ENCODE measurements at places on chromosomes 1 and 21.

DNA sequence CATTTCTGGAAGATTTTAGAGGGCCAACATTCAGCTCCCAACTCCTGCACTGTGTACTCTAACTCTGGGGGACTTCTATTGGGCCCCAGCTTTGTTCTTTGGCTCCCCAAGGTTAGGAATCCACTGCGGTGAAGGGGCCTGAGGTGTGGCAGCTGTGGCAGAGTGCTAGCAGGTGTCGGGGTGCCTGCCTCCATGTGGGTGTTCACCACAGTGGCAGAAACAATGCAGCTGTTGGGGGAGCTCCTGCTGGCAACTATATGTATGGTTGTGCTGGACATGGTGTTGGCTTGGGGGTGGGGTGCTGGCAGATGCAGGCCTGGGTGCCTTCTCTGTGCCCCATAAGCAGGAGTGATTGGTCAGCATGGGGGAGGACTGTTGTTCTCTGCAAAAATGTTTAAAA is 95.5 kb downstream of the ST6GALNAC3 start:
- DNase-seq = no peak

GRCh38 chr1:8629241-8630091 is 188.0 kb downstream of the RERE start:
- no peak for DNase-seq

GRCh38 chr1:168731244-168731953 is 2.4 kb upstream of the DPT start:
- DNase-seq = no peak

DNA sequence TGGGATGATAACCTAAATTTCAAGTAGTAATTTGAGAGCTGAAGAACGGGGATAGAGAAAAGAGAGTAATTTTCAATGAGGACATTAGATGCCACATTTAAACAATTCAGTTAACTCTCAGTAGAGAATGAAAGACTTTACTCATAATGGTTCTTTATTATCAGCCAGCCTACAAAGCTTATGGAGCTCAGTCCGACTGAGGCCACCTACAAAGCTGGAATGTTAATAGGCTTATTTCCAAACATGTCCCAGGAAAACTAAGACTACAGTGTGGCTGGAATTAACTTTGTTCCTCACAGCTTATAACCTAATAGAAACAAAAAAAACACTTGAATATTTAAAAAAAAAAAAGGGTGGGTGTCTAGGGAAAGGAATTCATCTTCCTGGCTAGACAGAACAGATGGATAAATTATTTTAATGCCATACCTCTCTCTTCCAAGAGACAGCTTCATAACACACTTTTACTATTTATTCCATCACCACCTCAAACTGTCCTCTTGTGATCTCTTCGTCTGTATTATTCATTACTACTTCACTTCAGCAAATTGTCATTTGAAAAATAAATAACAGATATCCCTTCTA is 9.8 kb downstream of the SLC19A2 start:
- DNase-seq = no peak

DNA sequence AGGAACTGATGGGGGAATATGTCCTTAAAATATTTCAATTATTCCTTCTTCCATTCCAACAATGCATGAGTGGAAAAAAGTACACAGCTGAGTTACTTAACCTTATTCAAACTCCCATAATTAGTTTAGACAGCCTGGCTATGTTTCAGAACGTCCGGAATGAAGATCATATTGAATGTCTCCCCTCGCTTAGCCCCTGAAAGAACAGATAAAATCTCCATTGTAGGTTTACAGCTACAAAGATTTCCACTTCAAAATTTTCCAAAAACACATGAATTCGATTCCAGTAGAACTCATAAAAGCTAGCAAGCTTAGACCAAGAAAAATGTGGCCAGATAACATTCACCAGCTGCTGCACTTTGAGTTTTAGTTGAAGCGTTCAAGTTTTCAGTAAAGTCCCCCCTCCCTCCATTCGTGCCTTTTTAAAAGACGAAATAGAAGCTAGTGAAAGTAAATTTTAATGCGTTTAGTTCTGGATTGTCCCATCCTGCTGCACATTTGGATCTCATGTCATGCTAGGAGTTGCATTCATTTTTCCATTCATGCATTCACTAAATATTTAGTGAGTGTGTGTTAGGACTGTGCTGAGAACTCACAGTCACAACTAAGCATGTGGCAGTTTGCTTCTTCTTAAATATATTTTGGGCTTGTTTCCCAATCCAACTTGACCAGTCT is 29.4 kb upstream of the SSX2IP start:
- no peak for DNase-seq

GRCh38 chr1:83101406-83101805 is 897.5 kb downstream of the TTLL7 start:
- no peak for DNase-seq

DNA sequence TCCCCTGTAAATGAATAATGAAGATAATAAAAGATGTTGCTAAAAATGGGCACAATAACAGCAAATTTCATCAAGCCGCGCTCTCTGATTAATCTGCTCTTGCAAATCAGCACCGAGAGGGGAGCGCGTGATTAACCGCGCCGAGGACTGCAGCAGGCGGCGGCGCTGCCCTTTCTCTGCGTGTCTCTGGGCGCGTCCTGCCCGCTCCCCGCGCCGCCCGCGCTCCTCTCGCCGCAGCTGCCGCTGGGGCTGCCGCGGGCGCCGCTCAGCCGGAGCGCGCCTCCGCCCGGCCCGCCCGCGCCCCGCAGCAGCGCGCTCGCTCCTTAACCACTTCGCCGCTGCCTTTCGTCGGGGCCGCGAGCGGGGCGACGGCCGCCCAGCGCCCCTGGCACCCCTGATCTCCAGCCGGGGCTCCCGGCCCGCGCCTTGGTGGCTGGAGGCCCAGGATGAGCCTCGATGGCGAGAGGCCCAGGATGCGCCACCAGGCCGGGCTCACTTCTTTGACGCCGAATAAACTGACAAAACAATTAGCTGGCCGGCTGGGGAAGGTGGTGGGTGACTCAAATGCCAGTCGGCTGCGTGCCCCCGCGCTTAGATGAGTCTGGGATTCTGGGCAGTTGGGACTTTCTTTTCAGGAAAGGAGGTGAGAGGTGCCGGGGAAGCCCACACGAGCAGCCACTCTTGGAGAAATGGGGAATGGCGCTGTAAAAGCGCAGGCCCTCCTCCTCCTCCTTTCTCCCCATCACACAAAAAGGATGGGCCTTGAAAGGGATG is 221.4 kb upstream of the PKN2 start:
- DNase-seq = no peak

DNA sequence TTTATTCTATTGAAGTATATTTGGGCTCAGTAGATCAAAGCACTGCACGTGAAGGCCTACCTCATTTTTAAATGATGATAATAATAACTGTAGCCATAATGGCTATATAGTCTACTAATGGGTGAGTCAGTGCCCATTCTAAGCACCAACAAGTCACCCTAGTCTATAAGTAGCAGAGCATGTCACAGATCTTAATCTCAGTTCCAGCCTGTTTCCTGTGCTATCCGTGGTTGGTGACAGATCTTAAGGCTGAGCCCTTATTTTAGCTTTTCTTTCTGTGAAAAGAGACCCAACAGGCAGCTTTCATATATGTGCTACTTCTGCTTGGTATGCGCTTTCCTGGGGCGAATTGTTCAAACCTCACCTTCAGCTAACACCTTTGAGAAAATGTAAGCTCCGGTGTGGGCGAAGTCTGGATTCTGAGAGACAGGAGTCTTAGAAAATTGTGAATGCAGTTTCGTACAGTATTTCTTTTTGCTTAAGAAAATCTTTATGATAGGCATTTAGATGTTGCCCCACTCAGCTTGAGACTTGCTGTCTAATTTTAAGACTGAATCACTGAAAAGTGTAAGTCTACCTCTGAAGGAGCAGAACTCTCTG is 59.6 kb downstream of the FMN2 start:
- no peak for DNase-seq

- DNase-seq = no peak
These were observed 5.2 kb downstream of the TRNP1 start for GRCh38 chr1:26998429-26999300.

- no peak for DNase-seq
These were observed 36.9 kb downstream of the RAP1GAP start for GRCh38 chr1:21631944-21632887.

DNA sequence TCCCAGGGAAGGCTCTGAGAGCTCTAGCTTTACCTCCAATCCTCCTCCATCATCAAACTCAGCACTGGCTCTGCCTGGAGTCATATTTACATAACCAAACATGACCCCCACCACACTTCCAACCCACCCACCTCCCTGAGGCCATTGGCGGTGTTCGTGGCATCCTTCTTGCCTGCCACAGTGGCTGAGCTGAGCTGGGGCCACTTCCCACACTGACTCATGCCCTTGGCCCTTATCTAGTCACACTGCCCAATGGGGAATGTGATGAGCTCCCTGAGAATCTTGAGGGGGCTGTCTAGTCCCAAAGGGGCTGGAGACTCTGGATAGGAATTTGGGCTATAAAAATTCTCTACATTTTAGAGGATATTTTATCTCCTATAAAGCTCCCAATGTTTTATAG is 230.9 kb upstream of the IRF2BP2 start:
- no peak for DNase-seq

- DNase-seq = no peak
These were observed 217.6 kb upstream of the NFIA start for GRCh38 chr1:60864722-60865121.

DNA sequence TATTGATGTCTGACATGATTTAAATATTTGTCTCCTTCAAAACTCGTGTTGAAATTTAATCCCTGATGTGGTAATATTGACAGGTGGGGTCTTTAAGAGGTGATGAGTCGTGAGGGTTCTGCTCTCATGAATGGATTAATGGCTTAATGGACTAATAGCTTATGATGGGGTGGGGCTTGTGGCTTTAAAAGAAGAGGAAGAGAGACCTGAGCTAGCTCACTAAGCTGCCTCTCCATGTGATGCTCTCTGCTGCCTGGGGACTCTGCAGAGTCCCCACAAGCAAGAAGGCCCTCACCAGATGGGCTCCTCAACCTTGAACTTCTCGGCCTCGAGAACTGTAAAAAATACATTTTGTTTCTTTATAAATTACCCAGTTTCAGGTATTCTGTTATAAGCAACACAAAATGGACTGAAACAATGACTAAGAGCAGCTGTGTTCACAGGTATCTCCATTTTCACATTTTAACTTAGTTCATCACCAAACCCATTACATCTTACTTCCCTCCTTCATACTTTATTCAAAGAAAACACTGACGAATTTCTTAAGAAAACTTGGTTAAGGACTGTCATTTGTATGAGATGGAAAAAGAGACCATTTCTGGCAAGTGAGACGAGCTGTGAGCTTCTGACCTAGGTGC is 12.1 kb upstream of the AIM2 start:
- DNase-seq = peak; percentile 24

- DNase-seq = no peak
These were observed 36.6 kb downstream of the VANGL2 start for GRCh38 chr1:160436966-160437365.

- DNase-seq = no peak
These were observed 10.8 kb downstream of the HMGB4 start for GRCh38 chr1:33874636-33875035.

DNA sequence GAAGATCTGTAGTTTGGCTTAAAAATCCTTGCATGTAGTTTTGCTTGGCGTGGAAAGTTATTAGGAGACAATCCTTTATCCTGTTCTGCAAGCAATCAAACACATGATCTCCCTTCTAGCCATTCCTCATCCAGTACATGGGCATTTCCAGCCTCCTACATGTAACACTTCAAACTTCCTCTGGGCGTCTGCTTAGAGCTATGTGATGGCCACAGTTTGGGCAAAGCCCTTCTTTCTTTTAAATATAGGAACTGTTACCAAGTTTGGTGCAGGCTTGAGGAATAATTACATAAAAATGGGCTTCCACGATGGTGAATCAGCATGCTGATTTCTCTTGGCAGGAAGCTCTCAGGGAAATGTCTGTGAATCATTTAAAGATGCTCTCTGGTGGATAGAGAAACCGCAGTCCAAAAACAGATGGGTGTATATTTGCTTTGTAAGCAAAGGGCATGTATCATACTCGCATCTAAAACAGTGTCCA is 176.9 kb upstream of the FMN2 start:
- no peak for DNase-seq

DNA sequence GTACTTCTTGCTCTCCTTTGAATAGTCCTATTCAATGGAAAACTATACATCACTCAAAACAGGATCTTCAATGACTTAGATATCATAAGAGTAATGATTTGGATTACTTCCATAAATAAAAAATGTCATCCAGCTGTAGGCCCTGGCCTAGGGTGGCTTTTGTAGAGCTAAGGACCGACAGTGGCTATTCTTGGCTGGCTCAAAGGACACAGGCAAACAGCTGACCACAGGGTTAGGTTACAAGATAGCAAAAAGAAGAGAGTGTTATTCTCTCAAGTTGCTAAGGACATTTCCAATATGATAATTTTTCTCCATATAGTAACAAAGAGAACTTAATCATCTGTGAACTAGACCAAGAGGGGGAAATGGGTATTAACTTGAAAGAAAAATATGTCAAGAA is 495.1 kb downstream of the PLPP3 start:
- DNase-seq = no peak

GRCh38 chr21:17585875-17586450 is 26.7 kb downstream of the BTG3 start:
- DNase-seq = no peak

DNA sequence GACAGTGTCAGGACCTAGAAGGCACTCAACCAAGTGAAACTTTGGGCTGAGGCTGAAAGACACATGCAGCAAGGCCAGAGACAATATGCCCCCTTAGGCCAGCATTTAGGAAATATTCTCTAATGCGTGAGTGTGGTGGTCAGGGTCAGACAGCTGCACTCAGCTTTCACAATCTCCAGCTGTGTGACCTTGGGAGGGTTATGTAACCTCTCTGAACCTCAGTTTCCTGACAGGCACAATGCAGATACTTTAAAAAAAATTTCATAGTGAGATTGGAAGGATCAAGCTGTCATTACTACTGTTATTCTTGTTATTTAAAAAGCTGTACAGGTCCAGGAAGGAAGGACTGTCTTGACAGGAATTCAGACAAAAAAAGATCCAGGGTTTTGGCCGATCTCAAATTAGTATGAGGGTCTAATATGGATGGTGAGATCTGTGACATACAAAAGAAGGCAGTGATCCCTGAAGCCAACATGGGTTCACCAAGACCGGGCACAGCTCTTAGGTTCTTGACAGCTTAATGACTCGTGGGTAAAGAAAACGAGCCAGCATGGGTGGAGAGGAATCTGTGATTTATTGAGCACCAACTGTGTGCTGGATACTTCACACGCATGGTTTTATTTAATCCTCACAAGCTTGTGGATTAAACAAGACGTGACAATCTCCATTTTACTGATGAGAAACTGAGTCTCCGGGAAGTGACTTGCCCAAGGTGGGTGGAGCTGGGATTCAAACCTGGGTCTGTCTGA is 54.6 kb upstream of the POU3F1 start:
- DNase-seq = no peak

DNA sequence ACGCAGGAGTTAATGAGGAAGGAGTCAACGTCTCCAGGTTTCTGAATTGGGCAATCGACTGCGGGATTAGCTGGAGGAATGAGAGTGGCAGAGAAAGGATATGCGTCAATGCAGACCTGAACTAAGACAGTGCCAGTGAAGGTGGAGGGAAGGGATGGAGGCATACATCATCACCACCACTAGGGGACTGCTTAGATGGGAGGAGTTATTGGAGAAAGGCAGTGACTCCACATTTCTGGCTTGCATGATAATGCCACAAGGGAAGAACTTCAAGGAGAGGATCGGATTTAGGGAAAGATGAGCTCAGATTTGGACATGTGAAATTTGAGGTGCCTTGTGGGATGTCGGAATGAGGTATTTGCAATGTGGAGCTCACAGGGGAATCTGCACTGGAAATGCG is 17.5 kb downstream of the VASH2 start:
- no peak for DNase-seq

- no peak for DNase-seq
These were observed 88.4 kb downstream of the DPYD start for GRCh38 chr1:97832481-97832880.

GRCh38 chr1:246265481-246265880 is 241.6 kb downstream of the SMYD3 start:
- DNase-seq = no peak

All from memory B cell (primary cell).